ENCODE measurements at places on chromosomes 1 and 21.

DNA sequence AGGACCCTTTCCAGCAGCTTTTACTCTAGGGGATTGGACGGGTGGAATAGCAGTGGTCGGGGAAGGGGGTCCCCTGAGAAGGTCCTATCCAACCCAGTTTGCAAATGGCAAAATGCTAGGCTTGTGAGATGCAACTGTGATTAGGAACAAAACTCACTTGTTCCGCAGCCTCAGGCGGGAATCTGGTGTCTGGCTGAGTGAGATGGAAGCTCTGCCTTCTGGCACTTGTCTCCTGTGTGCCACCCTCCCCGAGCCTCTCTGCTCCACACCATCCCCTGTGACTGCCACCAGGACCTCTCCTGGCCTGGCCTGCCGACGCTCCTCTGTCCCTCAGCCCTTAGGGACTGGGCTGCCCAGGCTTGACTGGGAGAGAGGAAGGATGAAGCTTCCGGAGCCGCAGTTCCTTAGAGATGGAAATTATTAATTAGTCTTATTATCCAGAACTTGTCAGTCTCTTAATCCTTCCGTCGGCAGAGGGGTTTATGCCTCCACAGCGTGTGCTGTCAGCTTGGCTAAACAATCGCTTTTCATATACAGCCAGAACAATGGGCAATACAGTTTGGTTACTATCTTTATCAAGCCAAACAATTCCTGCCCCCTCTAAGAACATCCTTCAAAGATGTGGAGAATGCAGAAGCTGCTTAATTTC is 292.8 kb upstream of the VAMP3 start:
- DNase-seq = no peak

DNA sequence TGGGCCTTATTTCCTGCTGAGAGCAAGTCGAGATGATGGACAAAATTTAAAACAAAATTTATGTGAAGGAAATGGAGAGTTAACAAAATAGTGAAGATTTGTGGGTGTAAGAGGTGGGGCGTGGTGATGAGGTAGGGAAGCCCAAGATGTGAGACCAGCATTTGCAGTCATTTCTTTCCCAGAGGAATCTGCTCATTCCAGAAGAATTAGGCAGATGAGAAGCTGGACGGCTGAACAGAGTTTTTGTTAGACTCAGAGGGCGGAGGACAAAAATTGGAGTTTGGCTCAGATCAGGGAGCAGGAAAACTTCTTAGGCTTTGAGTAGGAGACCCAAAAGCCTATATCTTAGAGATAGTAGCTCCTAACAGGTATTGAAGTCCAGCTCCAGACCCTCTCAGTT is 65.3 kb downstream of the CAMTA1 start:
- DNase-seq = no peak

DNA sequence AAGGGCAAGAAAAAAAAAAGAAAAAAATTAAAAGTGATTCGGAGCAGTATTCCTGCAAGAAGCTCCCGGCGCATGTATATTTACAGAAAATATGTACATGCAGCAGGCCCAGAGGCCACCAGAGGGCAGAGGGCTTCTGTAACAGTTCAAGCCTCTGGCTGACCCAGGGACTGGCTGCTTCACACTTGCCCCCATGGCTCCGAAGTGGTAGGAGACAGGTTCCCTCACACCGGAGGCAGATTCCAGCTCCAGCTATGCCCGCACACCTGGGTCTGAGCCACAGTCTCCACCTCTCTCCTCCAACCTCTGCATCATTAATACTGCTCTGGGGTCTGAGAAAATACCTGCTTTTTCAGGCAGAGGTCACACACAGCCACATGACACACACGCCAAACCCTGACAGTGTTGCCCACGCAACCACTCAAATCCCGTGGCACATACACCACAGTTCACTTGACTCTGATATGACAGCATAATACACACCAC is 2.2 kb upstream of the ARHGAP30 start:
- DNase-seq = peak; percentile 31

DNA sequence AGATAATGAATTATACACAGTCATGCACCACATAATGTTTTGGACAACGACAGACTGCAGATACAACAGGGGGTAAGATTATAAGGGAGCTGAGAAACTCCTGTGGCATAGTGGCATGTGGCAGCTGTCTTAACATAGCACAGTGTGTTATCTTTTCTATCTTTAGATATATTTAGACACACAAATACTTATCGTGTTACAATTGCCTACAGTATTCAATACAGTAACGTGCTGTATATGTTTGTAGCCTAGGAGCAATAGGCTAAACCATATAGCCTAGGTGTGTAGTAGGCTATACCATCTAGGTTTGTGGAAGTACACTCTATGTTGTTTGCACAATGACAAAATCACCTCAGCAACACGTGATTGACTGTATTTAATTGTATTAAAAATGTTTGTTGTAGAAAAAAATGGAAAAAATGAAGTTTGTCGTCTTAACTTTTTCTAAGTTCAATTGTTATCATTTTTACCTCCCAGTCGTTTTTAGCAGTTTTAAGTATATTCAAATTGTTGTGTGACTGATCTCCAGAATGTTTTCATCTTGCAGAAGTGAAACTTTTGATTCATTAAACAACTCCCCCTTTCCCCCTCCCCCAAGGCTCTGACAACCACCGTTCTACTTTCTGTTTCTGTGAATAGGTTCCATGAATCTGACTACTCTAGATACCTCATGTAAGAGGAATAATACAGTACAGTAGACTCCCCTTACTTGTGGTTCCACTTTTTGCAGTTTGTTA is 351.0 kb upstream of the B3GALT2 start:
- peak; percentile 44 for DNase-seq

DNA sequence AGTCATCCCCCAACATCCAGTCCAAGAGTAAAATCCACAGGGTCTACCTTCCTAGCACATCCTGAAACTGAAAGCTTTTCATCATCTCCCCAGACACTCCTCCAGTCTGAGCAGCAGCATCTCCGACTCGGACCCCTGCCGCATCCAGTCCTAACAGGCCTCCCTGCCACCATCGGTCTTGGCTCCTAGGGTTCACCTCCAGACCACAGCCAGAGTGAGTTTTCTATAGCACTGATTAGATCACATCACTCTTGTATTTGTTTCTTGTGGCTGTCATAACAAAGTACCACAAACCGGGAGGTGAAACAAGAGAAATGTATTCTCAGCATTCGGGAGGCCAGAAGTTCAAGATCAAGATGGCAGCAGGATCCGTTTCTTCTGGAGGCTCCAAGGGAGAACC is 187.8 kb downstream of the TOMM20 start:
- no peak for DNase-seq

GRCh38 chr1:230187290-230187689 is 120.3 kb downstream of the GALNT2 start:
- no peak for DNase-seq

- DNase-seq = no peak
These were observed 16.3 kb downstream of the PHGDH start for GRCh38 chr1:119727991-119728390.

DNA sequence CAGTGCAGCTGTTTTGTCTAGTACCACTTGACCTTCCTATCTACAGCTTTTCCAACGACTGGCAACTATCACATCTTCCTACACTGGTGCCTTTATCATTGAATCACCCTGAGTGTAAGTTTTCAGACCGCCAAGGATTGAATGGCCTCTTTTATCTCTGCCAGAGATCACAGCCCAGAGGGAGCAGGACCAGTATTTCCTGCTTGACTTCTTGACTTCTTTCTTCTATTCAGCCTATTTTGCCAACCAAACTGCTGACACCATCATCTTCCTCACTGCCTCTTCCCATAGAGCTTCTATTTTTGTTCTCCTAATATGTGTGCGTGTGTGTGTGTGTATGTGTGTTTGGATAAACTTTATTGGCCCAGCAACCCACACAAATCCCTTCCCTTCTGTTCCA is 53.8 kb downstream of the SERBP1 start:
- no peak for DNase-seq

DNA sequence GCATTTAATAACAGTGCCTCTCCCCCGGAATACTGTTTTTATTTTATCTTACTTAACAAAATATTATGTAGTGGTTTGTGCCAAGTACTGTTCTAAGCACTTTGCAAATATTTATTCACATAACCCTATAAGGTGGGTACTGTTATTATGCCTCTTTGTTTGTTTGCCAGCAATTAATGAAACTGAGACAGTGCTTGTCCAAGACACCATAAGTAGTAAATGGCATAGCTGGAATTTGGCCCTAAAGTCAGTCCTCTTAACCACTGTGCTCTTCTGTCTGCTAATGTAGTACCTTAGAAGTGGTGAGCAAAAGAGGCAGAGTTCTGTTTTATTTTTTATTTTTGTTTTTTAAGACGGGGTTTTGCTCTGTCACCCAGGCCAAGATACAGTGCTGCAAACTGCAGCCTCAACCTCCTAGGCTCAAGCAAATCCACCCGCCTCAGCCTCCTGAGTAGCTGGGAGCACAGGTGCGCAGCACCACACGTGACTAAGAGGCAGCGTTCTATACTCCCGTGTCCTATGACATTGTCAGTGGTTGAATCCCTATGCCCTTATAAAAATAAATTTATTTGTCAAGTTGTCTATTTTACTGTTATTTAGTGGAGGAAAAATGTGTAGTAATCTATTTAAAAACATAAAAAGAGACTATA is 165.8 kb downstream of the CLEC20A start:
- no peak for DNase-seq

GRCh38 chr1:44828003-44828651 is 14.9 kb downstream of the PTCH2 start:
- DNase-seq = no peak

DNA sequence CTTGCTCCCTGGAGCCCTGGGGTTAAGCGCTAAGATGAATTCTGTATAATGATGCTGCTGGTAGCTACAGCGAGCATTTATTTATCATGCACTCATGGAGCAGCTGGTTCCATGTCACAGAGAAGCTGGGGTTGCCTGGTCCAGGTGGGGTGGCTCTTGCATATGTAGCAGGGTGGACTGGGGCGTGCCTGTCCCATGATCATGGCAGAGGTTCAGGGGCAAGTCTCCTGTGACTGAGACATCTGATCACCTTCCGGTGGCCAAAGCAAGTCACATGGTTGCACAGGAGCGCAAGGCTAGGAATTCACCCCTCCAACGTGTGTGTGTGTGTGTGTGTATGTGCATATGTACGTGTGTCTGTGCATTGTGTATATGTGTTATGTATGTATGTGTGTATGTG is 15.6 kb upstream of the KCNAB2 start:
- DNase-seq = no peak

GRCh38 chr1:23403038-23403336 is 21.6 kb downstream of the TCEA3 start:
- no peak for DNase-seq

DNA sequence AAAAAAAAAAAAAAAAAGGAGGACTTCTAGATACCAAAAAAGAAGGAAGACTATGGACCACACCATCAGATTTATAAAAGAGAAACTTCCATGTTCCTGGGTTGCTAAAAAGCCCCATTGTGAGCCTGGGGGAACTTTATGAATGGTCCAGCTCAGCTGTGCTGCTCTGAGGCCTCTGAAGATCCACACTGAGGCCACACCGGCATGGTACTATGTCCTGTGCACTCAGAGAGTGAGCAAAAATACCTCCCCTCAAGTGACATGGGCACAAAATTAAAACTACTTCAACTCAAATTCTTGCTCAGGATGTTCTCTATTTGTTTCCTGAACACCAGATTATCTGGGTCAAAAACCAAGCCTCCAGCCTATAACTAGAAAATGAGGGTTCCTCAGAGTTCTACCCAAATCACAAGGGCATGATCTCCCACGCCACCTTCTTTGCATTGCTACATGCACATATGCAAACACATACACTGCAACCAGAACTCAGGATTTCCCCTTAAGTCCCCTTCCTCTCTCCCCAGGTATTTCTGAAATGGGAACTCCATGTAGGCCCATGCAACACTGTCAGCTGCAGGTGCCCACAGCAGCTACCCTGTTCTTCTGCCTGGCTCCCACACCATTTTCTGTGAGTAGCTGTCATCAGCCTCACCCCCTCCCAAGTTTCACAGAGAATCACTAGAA is 94.4 kb downstream of the SH3GLB1 start:
- DNase-seq = no peak

DNA sequence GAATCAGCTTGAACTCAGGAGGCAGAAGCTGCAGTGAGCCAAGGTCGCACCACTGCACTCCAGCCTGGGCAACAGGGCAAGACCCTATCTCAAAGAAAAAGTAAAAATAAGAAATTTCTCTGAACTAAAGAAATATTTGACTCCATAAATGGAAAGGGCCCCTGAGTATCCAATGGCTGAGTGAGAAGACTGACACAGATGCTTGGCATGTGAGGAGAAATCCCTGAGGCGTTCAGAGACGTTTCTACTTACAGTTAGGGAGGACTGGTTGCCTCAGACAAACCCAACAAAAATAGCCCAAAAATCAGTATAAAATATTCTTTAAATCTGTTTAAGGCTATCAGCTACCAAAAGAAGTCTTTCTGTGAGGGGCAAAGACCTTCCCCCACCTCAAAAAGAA is 3.0 kb upstream of the SUMO3 start:
- no peak for DNase-seq

DNA sequence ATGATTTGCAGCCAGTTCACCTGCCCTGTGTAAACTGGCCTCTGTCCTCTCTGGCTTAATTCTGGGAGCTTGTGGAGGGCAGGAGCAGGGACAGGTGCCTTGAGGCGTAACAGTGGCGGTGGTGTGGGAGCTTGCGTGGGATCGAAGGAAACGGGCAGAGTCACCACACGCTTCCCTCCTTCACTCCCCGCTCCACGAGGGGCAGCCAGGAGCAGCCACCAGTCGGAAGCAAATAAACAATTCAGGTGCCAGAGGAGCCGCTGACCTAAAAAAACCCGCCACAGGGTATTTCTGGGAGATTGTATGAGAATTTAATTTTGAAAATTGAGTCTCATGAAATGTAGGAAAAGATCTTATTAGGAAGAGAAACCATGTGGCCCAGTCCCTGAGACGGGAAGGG is 26.0 kb downstream of the FAAP20 start:
- DNase-seq = no peak

- peak; percentile 55 for DNase-seq
These were observed 92.3 kb downstream of the SIM2 start for GRCh38 chr21:36791180-36791579.

DNA sequence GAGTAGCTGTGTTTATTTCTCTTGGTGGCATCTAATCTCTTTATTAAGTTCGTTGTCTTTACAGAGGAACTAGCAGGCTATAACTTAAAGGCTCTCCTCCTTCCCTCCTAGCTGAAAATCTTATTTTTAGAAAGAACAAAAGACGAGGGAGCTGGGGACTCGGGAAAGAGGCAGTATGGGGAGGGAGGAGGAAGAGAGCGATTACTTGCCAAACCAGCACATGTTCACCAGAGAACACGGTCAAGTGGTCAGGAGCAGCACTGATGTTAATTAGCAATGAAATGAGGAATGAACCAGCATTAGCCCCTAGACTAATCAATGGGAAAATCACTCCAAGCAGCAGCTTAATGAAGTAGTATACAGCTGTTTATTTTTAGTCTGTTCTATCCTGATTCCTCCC is 171.3 kb upstream of the ESRRG start:
- no peak for DNase-seq

- DNase-seq = peak; percentile 94
These were observed 59.0 kb upstream of the ACOT11 start for GRCh38 chr1:54488779-54489626.
